ENCODE measurements at places on chromosomes 12 and 14.

- DNase-seq = no peak
These were observed 149.7 kb downstream of the TTC7B start for GRCh38 chr14:90666571-90666970.

GRCh38 chr14:88270776-88271175, 52.3 kb downstream of the KCNK10 start:
- no peak for DNase-seq

DNA sequence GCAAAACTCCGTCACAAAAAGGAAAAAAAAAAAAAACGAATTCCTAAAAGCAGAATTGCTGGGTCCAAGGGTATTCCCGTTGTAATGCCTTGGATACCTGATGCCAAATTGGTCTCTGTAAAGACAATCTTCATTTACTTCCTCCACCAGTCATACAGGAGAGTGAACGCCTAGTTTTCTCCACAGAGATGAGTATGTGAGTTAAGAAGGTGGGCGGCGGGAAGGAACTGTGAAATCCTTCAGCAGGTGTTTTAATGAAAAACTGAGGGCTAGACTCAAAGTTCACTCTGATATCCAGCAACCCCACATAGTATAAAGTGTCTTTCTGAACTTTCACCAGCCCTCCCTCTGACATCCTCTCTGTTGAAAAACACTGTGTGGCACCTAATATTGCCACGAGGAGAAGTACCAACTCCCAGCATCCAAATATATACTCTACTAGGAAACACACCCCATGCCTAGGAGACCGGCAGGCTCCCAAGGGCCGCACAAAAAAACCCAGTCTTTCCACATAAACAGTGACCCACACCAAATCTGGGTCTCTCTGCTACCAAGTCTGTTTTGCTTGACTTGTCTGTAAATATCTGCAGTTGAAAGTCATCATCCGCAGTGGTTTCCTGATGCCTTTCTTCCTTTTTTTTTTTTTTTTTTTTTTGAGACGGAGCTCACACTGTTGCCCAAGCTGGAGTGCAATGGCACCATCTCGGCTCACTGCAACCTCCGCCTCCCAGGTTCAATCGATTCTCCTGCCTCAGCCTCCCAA, 30.3 kb upstream of the FOXN3 start:
- no peak for DNase-seq

GRCh38 chr14:72916174-72916573, 10.1 kb upstream of the DCAF4 start:
- DNase-seq = no peak

DNA sequence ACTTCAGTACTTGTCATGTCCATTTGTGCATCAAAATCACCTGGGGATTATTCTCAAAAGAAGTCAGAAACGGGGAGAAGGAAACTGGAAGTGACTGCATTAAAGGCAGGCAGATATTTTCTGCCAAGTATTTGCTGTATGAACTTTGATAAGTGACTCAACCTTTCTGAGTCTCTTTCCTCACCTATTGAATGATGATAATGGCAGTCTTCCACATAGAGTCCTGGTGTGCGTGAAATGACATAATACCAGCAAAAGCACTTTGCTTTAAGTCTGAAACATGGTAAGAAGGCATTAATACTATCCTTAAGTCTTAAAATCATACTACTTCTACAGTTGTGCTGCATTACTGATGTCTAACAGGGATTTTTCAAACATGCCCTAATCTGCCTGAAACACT, 278.5 kb downstream of the ADAMTS20 start:
- no peak for DNase-seq
